ENCODE measurements at places on chromosomes 16 and 17.

- DNase-seq: no peak
Measured at GRCh38 chr16:53780051-53780450, 76.1 kb downstream of the FTO start.

DNA sequence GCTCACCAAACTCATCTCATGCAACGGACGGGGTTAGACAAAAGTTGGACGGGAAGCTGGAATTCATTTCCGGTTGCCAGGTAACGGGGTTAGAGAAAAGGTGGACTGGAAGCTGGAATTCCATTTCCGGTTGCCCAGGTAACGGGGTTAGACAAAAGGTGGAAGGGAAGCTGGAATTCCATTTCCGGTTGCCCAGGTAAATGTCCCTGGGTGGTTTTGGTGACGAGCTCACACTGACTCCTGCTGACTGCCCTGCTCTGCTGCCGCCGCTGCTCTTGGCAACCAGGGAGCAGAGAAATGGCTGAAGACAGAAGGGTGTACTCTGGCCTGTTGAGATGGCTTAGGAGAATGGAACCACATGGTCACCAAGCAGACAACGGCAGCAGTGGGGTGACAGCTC, 170.3 kb upstream of the RPH3AL start:
- no peak for DNase-seq

GRCh38 chr16:28528463-28528867, 10.3 kb downstream of the NUPR1 start:
- no peak for DNase-seq

- no peak for DNase-seq
Measured at GRCh38 chr16:56424404-56424764, 961 bp downstream of the AMFR start.

GRCh38 chr16:1708768-1709180, 2.8 kb downstream of the MAPK8IP3 start:
- DNase-seq: no peak

- DNase-seq: no peak
Measured at GRCh38 chr17:27920569-27920968, 27.4 kb upstream of the LYRM9 start.

DNA sequence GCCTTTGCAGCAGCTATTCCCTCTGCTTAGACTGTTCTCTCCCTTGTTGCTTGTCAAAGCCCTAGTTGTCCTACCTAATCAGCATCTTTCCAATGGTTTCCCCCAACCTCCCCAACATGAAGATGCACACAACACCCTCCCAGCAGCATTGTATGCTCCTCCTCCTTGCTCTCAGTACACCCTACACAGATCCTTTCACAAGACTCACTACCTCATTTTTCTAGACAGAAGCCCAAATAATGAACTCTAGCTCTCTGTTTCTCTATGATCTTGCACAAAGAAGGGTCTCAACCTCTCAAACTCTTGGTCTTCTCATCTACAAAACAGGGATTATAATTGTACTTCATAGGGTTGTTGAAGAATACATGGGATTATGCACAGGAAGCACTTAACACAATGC, 19.4 kb downstream of the PSME3IP1 start:
- DNase-seq: no peak

GRCh38 chr17:5770441-5771270, 186.3 kb upstream of the NLRP1 start:
- no peak for DNase-seq

- DNase-seq: no peak
Measured at GRCh38 chr17:68097161-68097805, 61.7 kb downstream of the KPNA2 start.

- no peak for DNase-seq
Measured at GRCh38 chr17:74337834-74338500, 11.9 kb downstream of the KIF19 start.

DNA sequence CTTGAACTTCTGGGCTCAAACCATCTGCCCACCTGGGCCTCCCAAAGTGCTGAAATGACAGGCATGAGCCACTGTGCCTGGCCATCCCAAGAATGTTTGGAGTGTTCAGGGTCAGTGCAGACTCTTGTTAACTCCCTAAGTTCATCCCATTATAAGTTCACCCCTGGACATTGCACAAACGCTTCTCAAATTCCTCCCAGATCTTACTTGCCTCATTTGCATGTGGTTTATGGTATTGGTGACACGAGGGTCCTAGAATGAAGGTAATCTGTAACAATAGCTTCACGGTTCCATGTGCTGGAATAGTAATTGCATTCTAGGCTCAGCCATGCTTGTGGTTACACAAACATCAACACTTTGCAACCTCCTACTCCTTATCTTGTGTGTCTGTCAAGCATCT, 5.0 kb upstream of the CCDC42 start:
- no peak for DNase-seq

GRCh38 chr17:72419866-72420774, 299.3 kb downstream of the SOX9 start:
- no peak for DNase-seq

GRCh38 chr16:426115-426905, 861 bp downstream of the RAB11FIP3 start:
- DNase-seq: no peak

- no peak for DNase-seq
Measured at GRCh38 chr16:70738083-70738977, 52.5 kb upstream of the MTSS2 start.

- DNase-seq: no peak
Measured at GRCh38 chr16:30464078-30464477, 8.5 kb upstream of the ITGAL start.

GRCh38 chr17:1649844-1650501, at the start of gene RILP:
Gene RILP, minus strand, starts transcription at chr17:1649866. Its CDS starts 62 bp downstream, at chr17:1649804.
- DNase-seq: no peak

DNA sequence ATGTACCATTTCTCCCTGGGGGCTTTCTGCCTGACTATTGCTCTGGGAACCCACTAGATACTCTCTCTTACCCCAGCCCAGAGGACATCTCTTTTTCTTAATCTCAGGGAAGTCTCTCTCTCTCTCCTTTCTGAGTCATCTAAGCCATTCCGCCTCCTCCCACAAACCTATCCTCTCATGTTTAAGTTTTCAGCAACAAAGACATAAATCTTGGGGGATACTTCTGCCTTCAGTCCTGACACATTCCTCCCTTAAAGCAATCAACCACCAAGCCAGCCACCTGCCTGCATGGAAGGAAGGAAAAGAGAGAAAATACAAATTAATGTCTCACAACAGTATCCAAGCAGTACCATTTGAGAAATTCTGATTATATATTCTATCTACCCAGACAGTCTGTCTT, 128.8 kb downstream of the HS3ST2 start:
- no peak for DNase-seq

DNA sequence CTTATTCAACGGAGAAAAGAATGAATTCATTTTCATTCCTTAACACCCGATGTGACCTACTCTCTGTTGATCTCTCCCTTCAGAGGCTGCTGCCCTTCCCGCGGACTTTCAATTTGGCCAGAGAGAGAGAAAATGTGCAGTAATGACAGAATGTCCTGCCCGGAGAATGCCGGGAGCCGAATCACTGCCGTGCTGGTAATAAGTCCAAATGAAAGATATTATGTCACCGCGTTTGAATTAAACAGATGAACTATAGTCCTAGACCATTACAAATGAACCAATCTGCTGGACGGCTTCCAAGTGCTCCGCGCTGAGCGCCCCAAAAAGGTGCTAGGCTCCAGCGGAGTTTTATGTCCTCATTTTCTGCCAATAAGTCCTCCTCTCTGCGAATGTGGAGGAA, 14.7 kb upstream of the C16orf82 start:
- no peak for DNase-seq

- DNase-seq: no peak
Measured at GRCh38 chr17:77470800-77471733, 330.3 kb downstream of the SEC14L1 start.

- DNase-seq: no peak
Measured at GRCh38 chr17:51799981-51800380, 358.5 kb downstream of the CA10 start.

- DNase-seq: no peak
Measured at GRCh38 chr17:45043813-45044540, 7.5 kb downstream of the DCAKD start.

- DNase-seq: no peak
Measured at GRCh38 chr16:719815-720446, 1.0 kb upstream of the ANTKMT start.

DNA sequence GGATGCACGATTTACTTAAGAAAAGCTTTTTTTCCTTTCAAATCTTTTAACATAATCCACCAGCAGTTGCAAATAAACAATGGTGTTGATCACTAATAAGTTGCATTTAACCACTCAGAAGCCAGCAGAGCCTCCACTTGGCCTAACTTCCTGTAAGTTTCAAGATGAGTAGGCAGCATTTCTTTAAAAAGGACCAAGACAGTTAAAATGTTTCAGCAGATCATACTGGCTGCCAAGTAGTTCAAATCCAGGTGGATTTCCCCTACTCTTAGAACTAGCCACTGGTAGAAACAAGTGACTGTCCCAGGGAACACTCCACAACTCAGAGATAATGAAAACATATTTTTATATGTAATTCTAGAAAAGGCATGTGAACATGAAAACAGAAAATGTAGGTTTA, 17.0 kb upstream of the RFFL start:
- no peak for DNase-seq
